Coronary artery (tissue), 2 donors: ENCODE measurements at places on chromosomes 6 and 20.
A peak's percentile ranks its signal among the peaks of the same experiment; 100 is the strongest.

- DNase-seq, result no peak
Measured at GRCh38 chr20:5657190-5657875, 92.9 kb upstream of the SHLD1 start.

DNA sequence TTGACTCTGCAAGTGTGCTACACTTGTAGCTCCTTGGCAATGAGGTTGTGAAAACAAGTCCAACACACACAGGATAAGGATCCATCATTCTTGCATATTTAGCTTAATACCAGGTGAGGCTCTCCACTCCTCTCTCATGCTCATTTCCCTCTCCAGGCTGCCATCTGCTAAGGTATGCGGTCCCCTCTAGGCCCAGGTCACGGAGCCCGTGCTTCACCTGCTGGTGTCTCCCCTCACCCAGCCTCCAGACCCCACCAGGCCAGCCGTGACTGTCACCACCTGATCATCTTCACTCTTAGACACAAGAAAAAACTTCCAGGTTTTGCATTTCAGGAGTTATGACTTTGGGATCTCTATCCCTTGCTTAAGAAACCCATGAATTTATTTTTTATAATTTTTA lies 14.2 kb upstream of the NCR2 start:
- DNase-seq, result no peak

GRCh38 chr6:135334169-135334568 lies 153.1 kb downstream of the MYB start:
- no peak for DNase-seq

DNA sequence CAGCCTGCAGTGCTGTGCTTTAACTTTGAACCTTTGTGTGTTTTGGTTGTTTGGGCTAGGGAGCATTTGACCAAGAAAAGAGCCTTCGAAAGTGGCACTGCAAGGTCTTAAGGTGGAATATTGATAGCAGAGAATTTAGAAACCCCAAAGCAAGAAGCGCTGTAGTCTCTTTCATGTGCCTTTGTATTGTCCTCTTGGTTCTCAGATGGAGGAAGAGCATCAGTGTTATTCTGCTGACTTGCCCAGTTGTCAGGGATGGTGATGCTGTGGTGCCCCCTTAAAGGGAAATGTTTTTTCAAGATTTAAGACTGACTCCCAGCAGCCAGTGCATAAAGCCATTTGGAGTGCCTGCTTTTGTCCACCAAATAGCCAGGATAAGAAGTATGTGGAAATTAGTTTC lies 102.7 kb upstream of the INSM1 start:
- DNase-seq, result no peak

GRCh38 chr20:23021951-23022350 lies 13.2 kb upstream of the SSTR4 start:
- peak; percentile 41 for DNase-seq

- no peak for DNase-seq
Measured at GRCh38 chr6:39416026-39416425, 93.5 kb upstream of the KCNK16 start.

- DNase-seq, result peak; percentile 85
Measured at GRCh38 chr20:41631826-41632225, 13.6 kb upstream of the CHD6 start.

DNA sequence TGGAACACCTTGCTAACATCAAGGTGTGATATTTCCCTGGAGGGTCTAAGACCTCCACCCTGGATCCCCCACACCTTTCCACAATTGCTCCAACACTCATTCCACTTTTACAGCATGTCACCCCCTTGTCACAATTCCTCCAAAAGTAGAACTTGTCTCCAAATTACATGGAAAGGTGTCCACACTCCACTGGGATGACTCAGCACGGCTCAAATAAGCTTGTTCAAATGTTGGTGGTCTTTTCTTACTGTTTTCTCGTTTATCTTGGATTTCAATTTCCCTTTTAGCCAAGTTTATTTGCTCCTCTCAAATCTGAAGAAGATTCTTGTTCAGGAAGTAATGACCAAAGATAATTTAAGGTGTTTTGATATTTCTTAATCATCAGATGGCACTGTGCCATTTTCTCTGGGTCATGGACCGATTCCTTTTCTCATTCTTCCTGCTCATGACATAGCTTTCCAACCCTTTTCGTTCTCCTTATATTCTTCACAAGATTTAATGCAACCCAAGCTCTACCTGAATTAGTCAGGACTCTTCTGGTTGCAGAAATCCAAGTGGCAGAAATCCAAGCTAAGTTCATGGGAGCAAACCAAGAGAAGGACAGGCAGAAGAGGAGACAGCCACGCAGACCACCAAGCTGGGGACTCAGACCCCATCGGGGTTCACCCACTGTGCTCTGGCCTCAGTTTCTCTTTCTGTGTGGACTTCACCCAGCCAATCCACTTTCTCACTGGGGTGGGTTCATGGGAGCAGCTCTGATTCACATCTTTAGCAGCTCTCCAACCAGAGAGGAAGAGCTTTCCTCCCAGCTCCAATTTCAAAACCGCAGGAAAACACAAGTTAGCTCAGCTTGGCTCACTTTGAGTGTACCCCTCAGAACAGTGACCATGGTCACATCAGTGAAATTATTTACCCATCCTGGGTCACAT lies 110.5 kb upstream of the CDYL start:
- DNase-seq, result no peak

DNA sequence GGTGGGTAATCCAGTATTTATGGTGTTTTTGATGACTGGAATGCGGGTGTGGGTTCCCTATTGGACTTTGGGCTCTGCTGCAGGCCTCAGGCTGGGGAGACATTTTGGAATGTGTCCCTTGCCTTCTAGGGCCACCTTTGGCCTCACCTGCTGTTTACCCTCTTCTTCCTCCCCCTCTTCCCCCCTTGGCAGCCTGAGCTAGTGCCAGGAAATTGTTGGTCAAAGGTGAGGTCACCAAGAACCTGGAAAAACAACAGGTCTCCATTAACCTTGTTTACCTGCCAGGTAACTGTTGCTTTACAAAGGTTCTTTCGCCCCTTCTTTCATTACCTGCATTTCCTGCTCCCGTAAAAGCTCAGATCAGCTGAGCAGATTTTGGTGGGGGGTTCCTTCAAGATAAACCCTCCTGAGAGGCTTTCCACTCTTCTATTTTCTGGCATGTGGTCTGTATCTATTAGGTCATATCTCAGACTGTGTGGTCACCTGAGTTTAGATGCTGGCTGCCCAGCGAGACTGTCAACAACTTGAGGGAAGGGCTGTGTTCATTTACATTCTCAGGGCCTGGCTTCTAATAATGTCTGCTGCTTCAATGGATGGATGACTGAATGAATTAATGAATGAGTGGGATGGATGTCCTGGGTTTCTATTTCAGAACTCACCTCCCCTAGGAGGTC lies 34.7 kb downstream of the VEGFA start:
- DNase-seq, result no peak

- DNase-seq, result no peak
Measured at GRCh38 chr6:76772951-76773350, 690.3 kb downstream of the HTR1B start.

GRCh38 chr6:29925727-29926412 lies 16.5 kb upstream of the HLA-A start:
- peak; percentile 69 for DNase-seq

DNA sequence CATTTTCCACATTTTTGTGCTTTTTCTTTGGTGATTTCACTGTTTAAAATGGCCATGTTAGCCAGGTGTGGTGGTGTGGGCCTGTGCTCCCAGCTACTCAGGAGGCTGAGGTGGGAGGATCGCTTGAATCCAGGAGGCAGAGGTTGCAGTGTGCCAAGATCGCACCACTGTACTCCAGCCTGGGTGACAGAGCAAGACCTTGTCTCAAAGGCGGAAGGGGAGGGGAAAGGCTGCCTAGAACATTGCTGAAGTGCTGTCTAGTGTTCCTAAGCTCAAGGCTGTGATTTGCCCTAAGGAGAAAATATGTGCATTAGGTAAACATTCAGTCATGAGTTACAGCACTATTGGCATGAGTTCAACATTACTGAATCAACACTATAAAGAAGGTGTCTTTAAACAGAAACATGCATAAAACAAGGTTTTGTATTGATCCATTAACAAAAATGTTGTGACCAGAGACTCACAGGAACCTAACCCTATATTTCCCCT lies 14.0 kb downstream of the ZC2HC1B start:
- no peak for DNase-seq

- no peak for DNase-seq
Measured at GRCh38 chr6:125018136-125018535, 55.9 kb downstream of the RNF217 start.

- no peak for DNase-seq
Measured at GRCh38 chr6:88760091-88760490, 203.3 kb downstream of the RNGTT start.

DNA sequence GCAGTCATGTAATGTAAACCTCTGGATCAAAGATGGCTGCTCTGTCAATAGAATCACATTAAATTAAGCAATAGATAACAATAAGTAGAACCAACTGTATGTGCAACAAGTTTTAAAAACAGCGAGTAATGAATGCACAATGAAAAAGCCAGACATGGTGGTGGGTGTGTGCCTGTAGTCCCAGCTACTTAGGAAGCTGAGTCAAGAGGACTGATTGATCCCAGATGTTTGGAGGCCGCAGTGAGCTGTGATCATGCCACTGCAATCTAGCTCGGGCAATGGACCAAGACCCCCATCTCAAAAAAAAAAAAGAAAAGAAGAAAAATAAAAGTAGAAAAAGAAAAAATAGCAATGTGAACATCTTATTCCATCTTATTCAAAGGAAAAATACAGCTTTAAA lies 558.7 kb upstream of the MMS22L start:
- no peak for DNase-seq

DNA sequence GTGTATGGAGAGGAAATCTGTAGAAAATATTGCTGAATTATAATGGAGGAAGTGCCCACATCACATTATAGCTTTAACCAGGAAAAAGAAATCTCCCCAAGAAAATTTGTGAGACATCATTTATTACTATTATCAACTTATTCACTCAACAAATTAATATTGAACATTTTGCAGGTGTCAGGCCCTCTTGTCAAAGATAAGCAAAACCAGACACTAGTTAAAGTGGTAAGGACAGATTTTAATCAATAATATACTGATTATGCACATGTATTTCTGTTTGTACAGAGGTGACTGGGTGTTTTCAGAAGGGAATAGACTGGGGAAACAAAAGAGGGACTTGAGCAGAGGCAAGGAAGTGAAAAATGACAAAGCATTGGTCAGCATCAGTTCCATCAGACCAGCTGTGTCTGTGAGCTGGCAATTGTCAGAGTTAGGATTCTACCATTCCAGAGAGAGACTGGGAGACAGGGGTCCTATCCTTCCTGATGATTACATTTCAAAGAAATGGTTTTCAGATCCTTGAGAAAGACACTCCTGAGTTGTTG lies 519.2 kb downstream of the UTRN start:
- DNase-seq, result no peak

DNA sequence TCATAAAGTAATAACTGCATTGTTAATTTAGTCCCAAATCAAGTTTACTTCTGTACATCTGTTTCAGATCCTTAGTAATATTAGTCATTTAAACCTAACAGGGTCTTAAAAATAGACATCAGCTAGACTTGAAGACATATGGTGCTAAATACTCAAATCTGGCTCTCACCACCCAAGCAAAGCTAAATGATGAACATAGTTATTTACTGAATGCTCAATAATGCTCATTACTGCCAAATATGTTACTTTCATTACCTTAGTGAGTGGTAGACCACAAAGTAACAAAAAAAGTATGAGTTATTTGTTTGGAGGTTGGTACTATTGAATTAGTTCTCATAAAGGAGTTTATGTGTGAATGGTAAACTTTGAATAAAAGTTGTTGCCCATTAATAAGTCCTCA lies 502.1 kb downstream of the PKHD1 start:
- DNase-seq, result no peak

- DNase-seq, result peak; percentile 95
Measured at GRCh38 chr20:58907320-58908137, 55.0 kb downstream of the GNAS start.

DNA sequence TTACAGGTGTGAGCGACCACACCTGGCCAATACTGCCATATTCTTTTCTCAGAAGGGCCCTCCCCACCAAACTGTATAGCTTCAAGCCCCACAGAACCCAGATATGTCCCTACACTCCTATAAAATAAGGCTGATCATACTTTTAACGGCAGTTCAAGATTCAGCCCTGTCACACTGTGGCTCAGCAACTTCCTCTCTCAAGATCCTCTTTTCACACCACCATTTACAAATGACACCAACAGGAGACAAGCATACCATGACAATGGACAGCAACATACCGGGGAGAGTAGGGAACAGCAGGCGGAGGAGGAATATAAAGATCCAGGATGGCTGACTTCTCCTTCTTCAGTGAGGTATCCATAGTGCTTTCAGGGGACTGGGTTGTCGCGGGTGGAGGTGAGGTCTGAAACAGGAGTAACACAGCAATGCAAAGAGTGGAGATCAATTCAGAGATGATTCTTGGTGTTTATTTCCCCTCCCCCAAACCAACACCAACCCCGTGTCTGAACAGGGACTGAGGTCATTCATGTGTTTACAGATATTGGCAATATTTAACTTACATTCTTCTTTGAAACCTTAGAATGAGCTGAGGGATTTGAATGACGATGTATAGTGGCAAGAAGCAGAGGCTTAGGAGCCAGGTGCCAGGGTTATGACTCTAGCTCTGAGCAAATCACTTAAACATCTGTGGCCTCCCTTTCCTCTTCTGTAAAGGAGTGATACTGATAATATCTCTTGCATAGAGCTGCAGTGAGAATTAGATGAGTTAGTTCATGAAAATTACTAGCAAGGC lies 57.6 kb upstream of the IPCEF1 start:
- DNase-seq, result no peak

DNA sequence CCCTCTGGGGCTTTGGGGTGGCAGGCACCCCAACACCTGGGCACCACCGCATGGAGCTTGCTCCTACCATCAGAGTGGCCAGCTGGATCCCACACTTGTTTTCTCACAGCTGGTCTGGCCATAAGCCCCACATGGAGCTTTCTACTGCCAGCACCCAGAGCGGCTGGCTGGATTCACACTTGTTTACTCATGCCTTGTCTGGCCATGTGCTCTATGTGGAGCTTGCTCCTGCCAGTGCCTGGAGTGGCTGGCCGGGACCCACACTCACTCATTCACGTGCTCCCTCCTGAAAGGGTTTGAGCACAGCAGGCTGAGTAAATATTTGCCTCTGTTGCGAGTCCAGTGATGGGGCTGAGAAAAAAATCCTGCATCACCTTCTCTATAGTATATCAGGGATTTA lies 487.0 kb downstream of the CD109 start:
- no peak for DNase-seq

- no peak for DNase-seq
Measured at GRCh38 chr20:62489186-62489931, 13.6 kb upstream of the GATA5 start.

DNA sequence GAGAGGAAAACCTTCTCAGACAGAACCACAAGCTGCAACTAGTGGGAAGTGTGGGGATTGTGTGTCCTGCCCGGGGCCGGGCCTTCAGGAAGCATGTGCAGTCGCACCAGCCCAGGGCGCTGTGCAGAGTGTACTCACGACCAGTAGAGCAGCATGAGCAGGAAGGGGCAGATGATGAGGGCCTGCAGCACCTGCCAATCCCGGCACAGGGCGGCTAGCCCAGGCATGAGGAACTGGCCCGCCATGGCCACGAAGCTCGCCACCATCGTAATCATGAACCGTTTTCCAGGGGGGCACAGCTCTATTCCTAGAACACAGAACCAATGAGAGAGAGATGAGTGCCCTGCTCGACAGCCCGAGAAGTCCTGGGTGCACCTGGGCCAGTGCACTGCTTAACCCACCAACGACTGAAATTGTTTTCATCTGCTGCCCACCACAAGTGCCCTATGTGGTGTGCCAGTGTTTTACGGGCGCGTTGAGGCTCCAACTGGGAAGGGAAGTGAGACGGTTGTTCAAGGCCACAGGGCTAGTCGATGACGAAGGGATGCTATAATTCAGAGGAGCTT lies 65.0 kb downstream of the PSMG4 start:
- no peak for DNase-seq

GRCh38 chr6:163757520-163757919 lies 343.0 kb downstream of the QKI start:
- no peak for DNase-seq

GRCh38 chr6:170107606-170108222 lies 183.2 kb downstream of the DLL1 start:
- peak; percentile 7 for DNase-seq
